ENCODE measurements at places on chromosomes 16 and 17.
A peak's percentile ranks its signal among the peaks of the same experiment; 100 is the strongest.

- no peak for DNase-seq
Measured at GRCh38 chr16:70715055-70715858, 29.4 kb upstream of the MTSS2 start.

DNA sequence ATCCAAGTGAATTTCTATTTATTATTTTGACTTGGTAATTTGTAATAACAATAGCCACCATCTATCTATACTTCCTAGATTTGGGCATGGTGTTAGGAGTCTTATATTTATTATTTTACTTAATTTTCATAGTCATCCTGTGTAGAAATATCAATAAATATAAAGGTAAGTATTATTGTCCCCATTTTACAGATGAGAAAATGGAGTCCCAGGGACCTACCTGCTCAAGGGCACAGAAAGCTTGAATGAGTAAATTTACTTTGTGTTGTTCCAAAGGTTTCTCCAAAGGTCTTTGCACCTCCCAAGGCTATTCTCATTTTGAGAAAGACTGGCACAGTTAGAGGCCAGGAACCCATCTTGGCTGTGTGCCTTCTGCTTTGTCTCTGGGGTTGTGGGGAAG is 738.3 kb downstream of the WWOX start:
- DNase-seq, result no peak

- no peak for DNase-seq
Measured at GRCh38 chr17:10613775-10614513, 43.2 kb downstream of the MYH3 start.

DNA sequence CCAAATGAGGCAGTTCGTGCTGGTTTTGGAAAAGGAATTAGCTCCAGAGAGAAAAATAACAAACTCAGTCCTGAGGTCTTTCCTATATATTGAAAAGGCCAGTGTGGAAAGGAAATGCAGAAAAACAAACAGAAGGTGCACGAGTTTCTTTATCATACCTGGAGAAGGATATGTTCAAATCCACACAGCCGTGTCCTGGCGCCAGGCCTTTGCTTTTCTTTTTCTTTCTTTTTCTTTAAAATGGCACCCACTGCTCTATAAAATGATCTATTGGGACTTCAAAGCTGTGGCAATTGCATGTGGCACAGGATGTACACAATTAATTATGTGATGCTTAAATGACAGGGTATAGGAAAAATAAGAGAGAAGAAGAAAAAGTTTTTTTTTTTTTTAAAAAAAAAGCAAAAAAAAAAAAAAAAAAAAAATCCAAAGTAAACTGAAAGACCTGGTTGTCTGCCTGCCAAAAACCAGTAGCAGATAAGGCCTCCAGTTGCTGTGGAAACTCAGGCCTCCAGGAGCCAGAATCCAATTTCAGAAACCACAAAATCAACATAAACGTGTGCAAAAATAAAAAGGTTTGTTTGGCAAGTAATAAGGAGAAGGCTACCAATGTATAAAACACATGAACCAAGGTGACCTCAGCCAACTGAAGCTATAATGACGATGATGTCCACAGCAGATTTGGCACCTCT is 957.6 kb upstream of the SOX9 start:
- no peak for DNase-seq

DNA sequence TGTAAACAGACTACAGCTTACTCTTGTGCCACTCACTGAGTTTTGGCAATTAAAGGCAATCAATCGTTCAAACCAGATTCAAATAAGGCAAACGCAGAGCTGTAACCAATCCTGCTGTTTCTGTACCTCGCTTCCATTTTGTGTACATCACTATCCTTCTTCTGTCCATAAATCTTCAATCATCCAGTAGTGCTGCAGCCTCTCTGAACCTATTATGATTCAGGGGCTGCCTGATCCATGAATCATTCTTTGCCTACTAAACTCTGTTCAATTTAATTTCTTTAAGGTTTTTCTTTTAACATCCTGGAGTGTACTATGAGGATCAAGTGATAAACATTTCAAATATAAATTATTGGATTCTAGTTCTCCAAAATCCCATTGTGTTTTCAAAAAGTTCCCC is 93.9 kb downstream of the CEP112 start:
- no peak for DNase-seq

DNA sequence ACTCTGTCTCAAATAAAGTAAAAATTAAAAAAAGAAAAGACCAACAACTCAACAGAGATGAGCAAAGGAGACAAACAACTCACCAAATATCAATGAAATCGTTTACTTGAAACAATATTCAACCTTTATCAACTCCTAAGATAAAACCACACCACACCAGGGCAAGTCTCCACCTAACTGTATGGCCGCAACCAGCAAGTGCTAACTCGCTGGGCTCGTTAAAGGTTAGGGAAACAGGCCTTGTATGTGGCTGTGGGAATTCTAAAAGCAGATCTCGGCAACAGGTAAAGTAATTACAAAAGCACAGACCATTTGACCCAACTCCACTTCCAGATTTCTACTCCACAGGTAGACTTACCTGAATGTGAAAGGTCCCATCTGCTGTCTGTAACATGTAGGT is 9.3 kb downstream of the ZCCHC14 start:
- no peak for DNase-seq

DNA sequence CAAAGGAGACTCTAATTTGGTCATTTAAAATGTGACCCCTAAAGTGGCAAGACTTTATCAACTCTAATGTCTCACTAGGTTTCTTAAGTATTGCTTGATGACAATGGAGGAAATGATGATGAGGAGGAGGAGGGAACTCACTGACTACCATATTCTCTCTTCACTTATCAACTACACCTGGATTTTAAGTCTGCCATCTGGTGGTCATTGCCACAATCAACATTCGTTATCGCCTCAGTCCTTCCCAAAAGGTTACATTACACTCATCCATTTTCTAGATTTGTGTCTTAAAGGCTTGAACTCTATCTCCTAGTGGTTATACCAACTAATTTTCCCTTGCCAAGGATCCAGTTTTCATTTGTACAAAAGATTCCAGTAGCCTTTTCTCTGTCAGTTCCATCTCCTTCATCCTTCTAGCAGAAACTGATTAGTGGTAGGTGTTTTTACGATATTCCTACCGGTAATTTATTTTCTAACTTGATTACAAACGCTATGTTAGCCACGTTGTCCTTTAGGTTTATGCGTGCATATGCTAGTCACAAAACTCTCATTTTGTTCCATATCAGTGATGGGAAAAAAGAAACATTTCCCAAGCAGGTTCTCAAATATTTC is 114.6 kb upstream of the NOG start:
- DNase-seq, result peak; percentile 10

DNA sequence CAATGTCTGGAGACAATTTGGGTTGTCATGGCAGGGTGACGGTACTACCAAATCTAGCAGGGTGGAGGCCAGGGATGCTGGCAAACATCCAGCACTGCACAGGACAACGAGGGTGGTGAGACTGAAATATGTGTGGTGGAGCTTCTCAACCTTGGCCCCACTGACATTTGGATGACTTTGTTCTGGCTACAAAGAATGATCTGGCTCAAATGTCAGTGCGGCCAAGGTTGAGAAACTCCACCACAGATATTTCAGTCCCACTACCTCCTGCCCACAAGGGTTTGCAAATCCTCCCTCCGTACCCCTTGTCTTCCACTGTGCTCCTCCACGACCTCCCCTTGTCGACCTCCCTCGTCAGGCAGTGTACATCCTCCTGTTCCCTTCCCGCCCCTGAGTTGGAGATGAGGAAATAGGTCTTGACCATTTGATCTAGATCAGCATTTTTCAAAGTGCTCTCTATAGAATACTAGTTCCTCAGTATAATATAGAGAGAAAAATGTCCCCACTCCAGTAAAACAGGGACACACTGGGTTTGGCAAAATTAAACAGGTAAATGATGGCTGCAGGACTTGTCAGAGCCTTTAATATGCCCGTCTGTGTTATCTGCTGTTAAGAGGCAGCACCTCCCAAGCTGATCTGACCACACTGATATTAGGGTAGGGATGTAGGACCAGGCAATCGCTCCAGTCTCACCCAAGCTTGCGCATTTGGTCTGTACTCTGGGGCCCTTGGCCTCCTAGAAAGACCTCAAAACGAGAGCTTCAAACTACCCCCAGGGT is 6.8 kb downstream of the OSGIN1 start:
- DNase-seq, result no peak

GRCh38 chr17:67328026-67328425 is 38.4 kb downstream of the PSMD12 start:
- DNase-seq, result no peak

DNA sequence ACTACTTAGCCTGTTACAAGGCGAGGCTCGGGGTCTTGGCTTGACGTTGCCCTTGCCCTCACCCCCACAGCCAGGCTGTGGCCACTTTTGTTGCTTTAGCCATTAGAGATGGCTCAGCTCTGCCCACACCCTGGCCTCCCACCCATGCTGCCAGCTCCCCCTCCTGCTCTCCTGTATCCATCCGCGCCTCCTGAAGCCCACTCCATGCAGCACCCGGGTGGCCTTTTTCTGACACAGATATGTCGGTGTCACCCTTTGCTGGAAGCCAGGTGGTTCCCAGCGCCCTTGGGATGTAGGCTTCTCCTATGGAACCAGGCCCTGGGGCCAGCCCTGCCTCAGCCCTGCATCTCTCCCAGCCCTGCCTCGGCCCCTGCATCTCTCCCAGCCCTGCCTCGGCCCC is 9.7 kb downstream of the TSC2 start:
- no peak for DNase-seq

GRCh38 chr17:72422204-72422504 is 301.3 kb downstream of the SOX9 start:
- DNase-seq, result no peak

DNA sequence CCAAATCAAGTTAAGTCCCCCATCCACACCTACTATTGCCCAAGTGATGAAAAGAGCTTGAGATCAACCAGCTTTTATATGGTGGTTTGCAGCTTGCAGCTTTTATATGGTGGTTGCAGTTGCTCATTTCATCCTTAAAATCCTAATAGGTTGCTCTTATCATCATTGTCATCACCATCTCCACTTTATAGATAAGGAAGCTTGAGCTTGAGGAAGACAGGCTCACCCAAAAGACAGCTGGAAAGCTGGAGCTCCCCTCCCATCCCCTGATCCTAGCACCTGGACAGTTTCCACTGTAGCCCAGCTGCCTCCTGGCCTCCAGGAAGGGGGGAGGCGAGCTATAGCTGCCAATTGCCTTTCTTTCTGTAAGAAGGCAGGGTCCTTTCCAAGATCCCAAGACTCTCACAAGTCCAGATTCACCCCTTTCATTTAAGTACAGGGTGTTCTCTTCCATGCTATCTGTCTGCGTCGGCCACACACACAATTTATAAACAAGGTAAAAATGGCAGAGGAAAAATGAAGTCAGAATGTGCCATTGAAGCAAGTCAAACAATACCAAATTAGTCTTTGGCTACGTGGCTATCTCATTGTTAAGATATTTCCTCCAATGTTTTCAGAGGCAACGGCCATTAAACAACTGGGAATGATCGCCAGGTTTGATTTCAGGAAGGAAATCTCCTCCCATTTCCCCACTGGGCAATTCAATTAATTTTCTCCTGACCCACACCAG is 63.3 kb downstream of the PECAM1 start:
- DNase-seq, result no peak

- no peak for DNase-seq
Measured at GRCh38 chr16:4313563-4314531, 2.0 kb upstream of the GLIS2 start.

GRCh38 chr16:89481356-89481955 is 8.9 kb downstream of the ANKRD11 start:
- DNase-seq, result no peak

GRCh38 chr17:81157848-81158687 is 7.2 kb upstream of the PVALEF start:
- DNase-seq, result no peak

DNA sequence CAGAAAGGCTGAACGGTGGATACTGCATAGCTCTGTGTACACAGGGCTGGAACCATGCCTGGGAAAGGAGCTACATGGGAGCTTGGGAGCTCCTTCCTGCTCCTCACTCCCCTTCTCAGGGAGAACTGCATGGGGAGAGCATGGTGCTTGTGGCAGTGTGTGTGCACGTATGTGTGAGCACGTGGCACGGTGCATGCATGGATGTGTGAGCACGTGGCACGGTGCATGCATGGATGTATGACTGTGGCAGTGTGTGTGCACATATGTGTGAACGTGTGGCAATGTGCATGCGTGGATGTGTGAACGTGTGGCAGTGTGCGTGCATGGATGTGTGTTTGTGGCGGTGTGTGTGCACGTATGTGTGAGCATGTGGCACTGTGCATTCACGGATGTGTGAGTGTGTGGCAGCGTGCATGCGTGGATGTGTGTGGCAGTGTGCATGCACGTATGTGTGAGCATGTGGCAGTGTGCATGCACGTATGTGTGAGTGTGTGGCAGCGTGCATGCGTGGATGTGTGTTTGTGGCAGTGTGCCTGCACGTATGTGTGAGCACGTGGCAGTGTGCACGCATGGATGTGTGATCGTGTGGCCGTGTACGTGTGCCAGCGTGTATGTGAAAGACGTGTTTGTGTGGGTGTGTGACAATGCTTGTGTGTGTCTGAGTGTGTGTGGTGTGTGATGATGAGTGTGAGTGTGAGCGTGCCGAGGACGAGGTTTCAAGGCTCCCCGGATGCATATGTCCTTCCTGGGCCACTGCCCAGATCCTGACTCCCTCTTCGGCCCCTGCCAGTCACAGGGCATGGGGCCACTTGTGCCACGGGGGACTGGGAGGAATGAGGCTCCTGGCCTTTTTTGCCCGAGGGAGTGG is 52.4 kb upstream of the JPH3 start:
- DNase-seq, result no peak

GRCh38 chr17:17365476-17366110 is 62.4 kb downstream of the NT5M start:
- no peak for DNase-seq

DNA sequence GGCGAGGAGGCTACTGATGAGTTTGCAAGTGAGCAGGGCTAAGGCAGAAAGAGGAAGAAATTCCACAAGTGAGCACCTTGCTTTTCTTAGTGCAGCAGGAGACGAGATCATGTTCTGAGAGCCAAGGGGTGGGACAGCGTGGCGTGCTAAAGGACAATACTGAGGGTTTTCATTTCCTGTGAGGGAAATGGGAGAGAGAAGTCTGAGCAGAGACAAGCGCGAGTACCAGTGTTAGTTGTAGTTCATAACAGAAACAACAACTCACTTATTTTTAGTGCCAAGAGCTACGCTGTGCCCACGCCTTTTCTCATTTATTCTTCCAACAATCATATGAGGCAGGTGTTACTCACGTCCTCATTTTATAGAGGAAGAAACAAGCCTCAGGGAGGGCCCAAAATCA is 2.3 kb downstream of the SPACA3 start:
- DNase-seq, result no peak

- DNase-seq, result no peak
Measured at GRCh38 chr17:48722915-48723422, at the start of gene PRAC2. Gene PRAC2, plus strand, starts transcription at chr17:48723185. Its CDS starts 1,226 bp downstream, at chr17:48724411.

GRCh38 chr17:7848739-7849129 is 6.1 kb upstream of the TMEM88 start:
- no peak for DNase-seq

DNA sequence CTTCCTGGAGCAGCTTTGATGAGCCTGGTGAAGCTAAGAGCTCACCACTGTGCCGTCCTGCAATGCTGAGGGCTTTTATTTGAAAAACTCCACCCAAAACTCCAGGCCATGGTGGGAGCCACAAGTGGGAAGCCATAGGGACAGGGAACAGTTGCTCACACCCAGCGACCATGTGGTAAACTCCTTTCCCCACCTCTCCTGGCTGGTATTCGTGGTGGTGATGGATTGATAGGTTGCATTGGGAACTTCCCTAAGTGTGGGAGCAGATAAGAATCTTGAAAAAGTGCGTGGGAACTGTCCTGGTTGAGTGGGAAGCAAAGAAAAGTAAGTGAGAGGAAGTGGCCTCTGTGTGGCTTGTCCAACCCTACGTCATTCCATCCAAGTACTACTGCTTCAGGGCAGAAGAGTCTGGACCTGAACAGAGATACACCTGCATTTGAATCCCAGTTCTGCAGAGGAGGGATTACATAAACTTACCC is at the start of gene CCL1:
CCL1 (minus strand) TSS at position 51 of the 479 bp plus-strand sequence. CDS start 72 bp downstream, outside the sequence.
- DNase-seq, result no peak

GRCh38 chr17:497241-498034 is 144.8 kb upstream of the RPH3AL start:
- no peak for DNase-seq
